Left forelimb (tissue), 1 donor: ENCODE measurements at places on chromosomes 16 and 17.

DNA sequence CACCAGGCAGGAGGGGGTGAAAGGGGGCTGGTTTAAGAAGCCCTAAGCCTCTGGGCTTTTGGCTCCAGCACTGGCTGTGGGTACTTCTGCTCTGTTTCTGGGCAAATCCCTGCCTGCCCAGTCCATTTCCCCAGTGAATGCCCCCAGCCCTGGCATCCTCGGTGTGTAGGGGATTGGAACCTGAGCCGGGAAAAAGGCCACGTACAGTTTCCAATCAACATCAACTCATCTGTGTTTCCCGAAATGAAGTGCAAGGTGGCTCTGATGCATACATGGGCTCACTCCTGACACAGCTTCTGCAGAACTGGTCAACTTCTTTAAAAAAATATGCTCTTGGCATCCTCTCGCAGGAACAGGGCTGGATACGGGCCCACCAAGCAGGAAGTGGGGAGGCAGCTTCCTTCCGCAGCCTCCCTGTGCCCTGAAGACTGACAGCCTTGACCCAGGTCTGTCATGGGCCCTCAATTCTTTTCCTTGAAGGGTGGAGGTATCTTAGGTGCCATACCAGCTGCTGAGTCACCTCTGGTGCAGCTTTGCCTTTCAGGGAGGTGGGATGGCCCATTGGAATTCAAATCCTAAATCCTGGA, 73.3 kb downstream of the N4BP1 start:
- DNase-seq: no peak

- DNase-seq: no peak
Measured at GRCh38 chr16:10402975-10403374, 17.1 kb downstream of the ATF7IP2 start.

- no peak for DNase-seq
Measured at GRCh38 chr16:23508589-23509440, 1.5 kb downstream of the GGA2 start.

DNA sequence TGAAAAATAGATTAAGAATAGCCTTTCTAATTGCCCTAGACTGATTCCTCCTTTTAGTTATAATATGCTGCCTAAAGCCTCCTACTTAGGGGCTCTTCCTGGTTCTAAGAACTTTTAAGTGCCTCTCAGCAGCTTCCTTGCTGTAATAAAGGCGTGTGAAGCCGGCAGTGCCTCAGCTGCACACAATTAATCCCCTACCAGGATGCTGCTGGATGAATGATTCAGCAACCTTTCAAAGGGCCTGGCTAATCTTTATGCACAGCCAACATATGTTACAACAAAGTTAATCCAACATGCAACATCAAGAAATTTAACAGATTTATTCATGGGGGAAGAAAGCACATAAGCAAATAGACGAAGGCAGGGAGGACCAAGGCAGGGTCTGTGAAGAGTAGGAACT, 145.2 kb downstream of the PMP22 start:
- DNase-seq: no peak

- no peak for DNase-seq
Measured at GRCh38 chr16:54940279-54940604, 9.6 kb downstream of the IRX5 start.

DNA sequence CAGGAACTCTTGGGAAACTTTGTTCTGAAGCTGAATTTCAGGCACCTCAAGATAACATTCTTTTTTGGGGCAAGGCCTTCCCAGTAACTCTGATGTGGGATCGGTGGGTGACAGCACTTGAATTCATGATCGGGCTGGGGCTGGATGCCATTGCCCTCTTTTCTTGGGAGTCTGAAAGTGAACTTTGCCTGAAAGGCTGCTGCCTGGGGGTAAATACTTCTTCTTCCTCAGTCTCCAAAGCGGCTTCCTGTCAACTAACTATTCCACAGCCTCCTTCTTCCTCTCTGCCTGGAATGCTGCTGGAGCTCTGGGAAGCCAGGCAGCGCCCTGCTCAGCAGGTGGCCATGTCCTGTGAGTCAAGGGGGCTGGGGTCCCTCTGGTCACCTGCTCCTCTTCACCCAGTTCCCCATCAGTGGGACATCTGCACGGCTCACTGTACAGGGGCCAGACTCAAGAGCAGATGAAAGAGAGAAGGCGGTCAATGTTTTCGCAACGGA, 79.5 kb downstream of the WIPI1 start:
- DNase-seq: no peak
